ENCODE measurements at places on chromosomes 2 and 18.

DNA sequence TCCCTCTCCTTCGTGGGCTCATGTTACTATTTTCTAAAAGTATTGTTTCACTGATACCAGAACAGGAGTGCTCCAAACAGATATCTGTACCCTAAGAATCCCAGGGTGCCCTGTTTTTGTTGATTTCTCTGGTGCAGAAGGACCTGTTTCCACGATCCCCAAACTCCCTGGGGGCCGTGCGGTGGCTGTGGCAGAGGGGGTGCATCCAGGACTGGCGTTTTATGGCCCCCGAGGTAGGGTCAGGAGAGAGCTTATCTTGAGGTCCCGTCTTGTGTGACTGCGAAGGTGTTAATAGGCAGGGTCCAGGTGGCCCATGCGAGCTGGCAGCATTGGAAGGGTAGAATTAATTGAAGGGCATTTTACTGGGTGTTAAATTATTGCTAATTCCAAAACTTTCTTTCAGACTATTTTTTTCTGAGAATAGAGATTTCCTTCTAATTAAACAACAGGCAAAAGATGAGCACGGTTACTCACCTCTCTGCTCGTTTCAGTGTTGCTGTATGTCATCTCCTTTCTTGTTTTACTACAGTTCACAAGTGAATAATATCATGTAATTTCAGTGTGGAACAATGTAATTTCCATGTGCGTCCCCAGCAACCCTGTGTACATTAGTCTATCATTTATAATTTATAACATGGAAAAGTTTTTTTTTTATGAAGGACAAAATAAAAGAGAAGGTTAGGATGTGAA, 8.2 kb downstream of the TWIST2 start:
- DNase-seq = no peak

- DNase-seq = no peak
Observed at GRCh38 chr2:42922790-42923579, 130.6 kb upstream of the HAAO start.

GRCh38 chr2:40395169-40396073, 56.5 kb downstream of the SLC8A1 start:
- no peak for DNase-seq

- no peak for DNase-seq
Observed at GRCh38 chr2:239292531-239292930, 108.3 kb downstream of the HDAC4 start.

GRCh38 chr2:12675352-12675795, 41.4 kb upstream of the TRIB2 start:
- no peak for DNase-seq

DNA sequence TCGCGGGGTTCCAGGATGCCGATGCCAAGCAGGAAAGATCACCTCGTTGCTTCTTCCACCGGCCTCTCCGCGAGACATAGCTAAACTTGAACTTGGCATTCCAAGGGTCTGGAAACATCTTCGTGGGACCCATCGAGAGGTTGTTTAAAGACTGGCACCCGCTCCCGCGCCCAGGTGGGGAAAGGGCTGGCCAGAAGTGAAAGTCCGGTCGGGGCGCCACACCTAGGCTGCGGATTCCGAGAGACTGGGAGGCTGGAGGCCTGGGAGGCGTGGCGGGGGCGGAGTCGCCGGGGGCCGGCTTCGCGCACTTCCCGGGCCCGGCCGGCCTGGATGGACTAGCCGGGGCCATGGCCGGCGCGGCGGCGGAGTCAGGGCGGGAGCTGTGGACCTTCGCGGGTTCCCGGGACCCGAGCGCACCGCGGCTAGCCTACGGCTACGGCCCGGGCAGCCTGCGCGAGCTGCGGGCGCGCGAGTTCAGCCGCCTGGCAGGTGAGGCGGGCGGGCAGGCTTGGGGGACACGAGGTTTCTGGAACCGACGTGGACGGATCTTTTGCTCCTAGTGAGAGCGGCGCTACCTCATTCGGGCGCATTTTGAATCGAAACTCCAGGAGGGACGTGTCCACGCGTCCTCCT, at the start of gene MOCOS:
MOCOS (plus strand) TSS at position 305 of the 633 bp plus-strand sequence; CDS start at position 348, 43 bp downstream.
- no peak for DNase-seq

DNA sequence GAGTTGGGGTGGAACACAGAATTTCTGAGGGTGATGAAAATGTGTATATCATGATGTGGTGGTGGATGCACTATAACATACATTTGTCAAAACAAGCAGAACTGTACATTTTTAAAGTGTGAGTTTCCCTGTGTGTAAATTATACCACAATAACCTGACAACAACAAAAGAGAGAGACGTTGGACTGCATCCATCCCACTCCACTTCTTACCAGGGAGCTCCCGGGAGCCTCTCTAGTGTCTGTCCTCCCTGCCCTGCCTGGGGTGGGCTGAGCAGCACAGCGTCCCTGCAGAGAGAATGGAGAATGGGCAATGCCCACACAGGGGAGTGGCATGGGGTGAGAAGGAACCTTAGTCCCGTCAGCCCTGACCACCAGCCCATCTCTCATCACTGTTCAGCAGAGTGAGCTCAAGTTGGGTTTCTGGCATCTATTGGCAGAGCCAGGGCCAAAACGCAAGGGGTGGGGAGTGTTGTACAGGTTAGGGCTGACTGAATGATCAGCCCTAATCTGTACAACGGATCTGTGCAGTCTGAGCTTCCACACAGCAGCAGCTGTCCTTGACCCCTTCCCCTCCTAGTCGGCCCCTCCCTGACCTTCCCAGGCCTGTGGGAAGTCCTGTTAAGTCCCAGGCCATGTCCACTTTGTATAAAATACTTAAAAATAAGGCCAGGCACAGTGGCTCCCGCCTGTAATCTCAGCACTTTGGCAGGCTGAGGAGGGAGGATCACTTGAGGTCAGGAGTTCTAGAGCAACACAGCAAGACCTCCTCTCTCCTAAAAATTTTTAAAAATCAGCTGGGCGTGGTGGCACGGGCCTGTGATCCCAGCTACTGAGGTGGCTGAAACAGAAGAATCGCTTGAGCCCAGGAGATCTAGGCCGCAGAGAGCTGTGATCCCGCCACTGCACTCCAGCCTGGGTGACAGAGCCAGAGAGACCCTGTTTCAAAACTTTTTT, 3.3 kb upstream of the PROC start:
- no peak for DNase-seq

DNA sequence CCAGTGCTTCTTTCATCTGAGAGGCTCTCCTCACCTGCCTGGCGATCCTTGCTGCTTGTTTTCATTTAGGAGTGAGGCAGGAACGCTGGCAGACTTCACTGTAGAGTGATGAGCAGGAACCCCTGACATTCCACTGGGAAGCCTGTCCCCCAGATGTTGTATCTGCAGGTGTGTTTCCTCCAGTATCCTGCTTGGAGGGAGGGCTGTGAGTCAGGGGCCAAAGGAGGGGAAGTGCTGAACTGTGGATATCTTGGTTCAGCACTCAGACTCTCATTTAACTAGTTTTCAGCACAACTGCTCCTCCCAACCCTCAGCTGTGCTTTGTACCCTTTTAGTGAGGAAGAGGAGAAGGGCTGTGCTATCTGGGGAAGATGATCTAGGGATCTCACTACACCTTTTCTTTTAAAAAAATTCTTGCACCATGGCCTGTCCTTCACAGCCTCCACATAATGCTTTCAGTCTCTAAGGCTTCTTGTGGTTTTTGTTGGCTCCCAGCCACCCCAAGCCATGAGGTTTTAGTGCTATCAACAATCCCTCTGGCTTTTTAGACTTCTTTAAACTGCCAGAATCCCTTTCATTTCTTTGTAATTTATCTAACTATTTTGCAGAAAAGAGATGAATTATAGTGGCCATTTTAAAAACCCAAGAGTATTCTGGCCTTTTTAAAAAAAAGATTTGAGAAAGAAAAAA, 11.2 kb downstream of the ANKAR start:
- no peak for DNase-seq

GRCh38 chr18:56627991-56628390, 10.4 kb downstream of the TXNL1 start:
- DNase-seq = no peak

- no peak for DNase-seq
Observed at GRCh38 chr2:32479993-32480392, 123.2 kb downstream of the BIRC6 start.

- no peak for DNase-seq
Observed at GRCh38 chr2:106562268-106563186, 75.4 kb downstream of the CD8B2 start.

DNA sequence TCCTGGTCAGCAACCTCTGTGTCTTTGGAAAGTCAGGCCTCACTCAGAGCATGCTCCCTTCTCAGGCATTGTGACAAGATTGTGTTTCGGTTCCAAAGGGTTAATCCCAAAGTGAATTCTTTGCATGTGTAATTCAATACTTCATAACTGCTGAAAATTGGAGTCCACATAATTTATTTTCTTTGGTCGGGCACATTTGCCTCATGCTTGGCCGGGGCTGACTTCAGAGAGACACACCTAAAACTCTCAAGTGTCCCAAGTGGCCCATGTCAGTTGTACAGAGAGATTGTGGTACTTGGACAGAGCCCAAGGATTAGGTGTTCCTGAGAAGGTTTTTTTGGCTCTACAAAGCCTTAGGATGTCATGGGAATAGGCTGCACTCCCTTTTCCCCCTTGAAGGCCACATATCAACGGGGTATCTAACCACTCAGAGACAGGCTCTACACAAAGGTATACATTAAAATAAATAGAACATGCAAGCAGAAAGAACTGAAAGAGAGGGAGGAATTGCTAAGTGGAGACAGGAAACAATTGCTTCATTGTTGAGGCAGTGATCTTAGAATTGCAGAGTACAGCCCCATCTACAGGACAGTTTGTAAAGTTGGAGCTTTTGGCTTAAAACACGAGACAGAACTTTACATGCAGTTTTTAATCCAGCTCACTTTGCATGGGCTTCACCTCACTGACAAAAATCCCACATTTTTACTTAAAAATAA, 1232.3 kb upstream of the ZEB2 start:
- DNase-seq = peak; percentile 52

DNA sequence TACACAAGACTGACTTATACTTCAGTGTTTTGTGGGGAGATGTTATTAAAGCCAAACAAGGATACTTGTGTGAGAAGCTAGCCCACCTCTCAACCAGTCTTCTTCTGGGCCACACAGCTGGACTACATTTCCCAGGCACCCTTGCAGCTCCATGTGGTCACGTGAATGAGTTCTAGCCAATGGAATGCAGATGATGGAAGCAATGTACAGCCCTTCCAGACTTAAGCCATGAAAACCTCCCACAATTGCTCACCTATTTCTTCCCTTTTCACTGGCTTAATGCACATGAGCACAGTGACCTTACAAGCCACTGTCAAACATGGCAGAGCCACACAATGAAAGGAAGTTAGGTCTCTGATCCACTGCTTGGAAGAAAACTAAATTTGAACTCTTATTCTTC, 20.4 kb upstream of the FEZ2 start:
- DNase-seq = peak; percentile 25

DNA sequence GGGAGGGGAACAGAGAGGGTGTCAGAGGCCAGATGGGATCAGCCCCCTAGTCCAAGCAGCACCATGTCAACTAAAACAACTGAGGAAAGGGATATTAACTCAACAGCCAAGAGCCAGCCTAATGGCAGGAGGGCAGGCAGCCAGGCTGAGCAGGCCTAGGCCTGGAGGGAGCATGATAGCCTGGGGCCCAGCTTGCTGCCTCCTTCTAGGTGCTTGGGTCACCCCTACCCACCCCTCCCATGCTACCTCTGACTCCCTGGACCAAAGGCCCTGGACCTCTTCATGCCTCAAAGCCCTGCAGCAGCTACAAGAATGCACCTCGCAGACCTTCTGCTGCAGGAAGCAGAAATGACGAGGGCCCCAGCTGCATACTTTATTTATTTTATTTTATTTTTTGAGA, 22.1 kb upstream of the TNS1 start:
- DNase-seq = no peak

GRCh38 chr2:5694306-5694705, 2.1 kb downstream of the SOX11 start:
- peak; percentile 72 for DNase-seq

GRCh38 chr2:183195998-183196409, 71.8 kb downstream of the NUP35 start:
- DNase-seq = no peak

- no peak for DNase-seq
Observed at GRCh38 chr18:60413944-60414547, 41.5 kb upstream of the MC4R start.

DNA sequence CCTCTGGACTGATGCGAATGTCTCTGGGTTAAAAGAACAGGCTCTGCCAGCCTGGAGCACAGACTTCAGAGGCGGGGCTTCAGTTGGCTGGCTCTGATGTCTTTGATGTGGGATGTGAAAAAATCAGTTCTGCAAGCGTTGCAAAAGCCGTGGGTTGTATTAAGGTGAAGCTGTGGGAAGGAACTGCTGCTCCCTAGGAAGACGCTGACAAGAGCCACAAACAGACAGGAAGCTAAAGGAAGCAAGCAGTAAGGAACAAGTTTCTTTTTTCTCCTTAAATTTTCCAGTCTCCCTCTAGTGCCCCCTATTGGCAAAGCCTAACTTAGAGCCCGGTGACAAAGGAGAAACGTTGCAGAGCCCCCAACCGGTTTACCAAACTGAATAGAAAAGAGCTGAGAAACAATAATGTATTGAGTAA, 239.0 kb downstream of the CCDC178 start:
- DNase-seq = no peak

- DNase-seq = no peak
Observed at GRCh38 chr2:28644760-28645159, 106.9 kb upstream of the PPP1CB start.

DNA sequence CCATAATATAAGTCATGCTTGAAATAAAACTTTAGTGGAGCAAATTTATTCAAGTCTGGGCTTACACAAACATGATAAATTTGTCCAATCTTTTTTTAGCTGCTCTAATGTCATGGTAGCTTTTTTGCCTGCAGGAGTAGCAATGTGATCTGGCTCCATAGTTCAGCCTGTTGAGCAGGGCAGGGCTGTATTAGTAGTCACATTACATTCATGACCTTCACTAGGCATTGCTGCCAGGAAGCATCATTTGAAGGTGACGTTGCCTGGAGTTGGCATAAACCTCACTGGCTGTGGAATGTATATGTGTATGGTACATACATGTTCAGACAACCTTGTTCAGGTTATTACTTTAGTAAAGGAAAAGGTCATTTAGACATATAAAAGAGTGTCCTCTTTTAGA, 76.6 kb downstream of the CCDC85A start:
- no peak for DNase-seq

GRCh38 chr18:51235009-51235789, 37.7 kb upstream of the MEX3C start:
- no peak for DNase-seq

DNA sequence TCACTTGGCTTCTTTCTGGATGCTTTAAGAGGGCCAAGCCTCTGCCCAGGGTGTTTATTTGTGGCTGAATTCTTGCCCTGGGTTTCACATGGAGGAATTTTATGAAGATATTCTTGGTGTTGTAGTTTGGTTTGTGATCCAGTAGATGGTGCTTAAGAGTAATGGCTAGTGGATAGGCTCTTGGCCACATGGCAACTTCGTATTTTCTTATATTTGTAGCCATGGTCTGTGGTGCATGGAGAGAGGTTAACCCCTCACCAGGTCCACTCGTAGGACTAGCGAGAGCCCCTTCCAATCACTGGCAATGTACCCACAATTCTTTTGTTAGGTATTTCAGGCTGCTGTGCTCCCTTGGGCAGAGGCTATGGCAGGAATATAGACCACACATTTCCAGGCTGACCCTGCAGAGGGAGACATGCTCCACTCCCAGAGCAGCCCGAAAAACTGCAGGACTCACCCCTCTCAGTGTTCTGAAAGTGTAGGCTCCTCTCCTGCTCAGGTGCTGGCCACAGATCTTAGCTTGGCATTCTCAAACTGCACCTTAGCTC, 582.1 kb upstream of the SETBP1 start:
- peak; percentile 11 for DNase-seq

- no peak for DNase-seq
Observed at GRCh38 chr2:158578703-158579330, 122.1 kb downstream of the PKP4 start.

- DNase-seq = no peak
Observed at GRCh38 chr2:182920631-182921056, 54.2 kb upstream of the FRZB start.

GRCh38 chr2:97914691-97915213, 81.0 kb downstream of the TMEM131 start:
- no peak for DNase-seq

Measured in NCI-H2171 (cell line).